Heart left ventricle (tissue), 16 donors: ENCODE measurements at places on chromosomes 12 and 14. TPM values are rescaled to one million over a fixed set of nuclear protein-coding genes. Genes with fewer than 3 reads are reported as not detected.

DNA sequence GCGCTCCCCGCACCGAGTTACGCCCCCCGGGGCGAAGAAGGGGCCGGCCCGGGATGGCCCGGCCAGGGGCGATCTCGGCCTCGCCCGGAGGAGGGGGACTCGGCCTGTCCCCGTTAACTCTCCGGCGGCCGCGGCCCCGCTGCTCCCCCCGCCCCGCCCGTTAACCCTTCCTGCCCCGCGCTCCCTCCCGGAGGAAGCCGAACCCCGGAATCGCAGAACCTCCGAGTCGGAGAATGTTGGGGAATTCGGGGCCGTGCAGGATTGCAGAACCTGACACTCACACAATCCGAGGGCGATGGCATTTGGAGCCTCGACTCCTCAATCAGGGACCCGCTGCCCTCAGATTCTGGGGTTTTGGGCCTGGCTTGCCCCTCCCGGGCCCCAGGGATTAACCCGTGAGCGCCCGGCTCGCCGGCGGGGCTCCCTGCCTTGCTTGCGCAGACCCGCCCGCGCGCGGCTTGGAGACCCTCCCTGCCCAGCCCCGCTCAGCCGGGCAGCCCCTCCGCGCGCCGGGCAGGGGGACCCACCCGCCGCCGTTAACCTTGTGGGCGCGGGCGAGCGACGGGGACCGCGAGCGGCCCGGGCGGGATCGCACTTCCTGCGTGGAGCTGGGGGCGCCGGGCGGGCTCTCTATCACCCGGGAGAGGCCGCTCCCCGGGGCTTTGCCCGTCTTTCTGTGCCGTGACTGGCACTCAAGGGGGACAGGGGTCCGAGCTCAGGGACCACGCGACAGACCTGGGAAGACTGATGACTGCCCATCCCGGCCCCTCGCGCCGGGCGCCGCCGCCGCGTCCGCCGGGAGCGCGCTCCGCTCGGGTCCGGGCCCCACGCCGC is 18.8 kb downstream of the BEGAIN start:
- no peak for DNase-seq
- H3K36me3 ChIP-seq: no peaks in the 10 kb centered on the region
- peak overlapping the region; percentile 53 for H3K4me3 ChIP-seq
- H3K4me1 ChIP-seq: peaks cover 15% of the 10 kb centered on the region
- no peak overlapping the region for H3K27ac ChIP-seq

Gene NDRG2
- 314 TPM for polyA plus RNA-seq

DNA sequence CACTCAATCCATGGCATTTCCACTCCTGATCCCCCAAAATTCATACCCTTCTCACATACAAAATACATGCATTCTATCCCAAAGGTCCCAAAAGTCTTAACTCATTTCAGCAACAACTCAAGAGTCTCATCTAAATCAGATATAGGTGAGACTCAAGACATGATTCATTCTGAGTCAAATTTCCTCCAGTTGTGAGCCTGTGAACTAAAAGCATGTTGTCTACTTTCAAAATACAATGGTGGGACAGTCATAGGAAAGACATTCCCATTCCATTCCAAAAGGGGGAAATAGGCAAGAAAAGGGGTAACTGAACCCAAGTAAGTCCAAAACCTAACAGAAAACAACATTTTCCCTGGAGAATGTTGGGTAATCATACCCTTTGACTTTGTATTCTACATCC is 103.3 kb downstream of the C12orf75 start:
- H3K27me3 ChIP-seq: no peaks in the 10 kb centered on the region
- H3K4me3 ChIP-seq: no peak overlapping the region
- no peak for DNase-seq
- H3K4me1 ChIP-seq: no peaks in the 10 kb centered on the region

GRCh38 chr12:69170293-69170692 is 69.1 kb upstream of the CPSF6 start:
- H3K4me3 ChIP-seq: no peak overlapping the region
- no peak overlapping the region for H3K27ac ChIP-seq
- H3K4me1 ChIP-seq: no peaks in the 10 kb centered on the region
- no peak for DNase-seq
- no peaks in the 10 kb centered on the region for H3K27me3 ChIP-seq

GRCh38 chr12:119044094-119044493 is 62.8 kb downstream of the SRRM4 start:
- no peaks in the 10 kb centered on the region for H3K27me3 ChIP-seq
- H3K27ac ChIP-seq: no peak overlapping the region
- no peaks in the 10 kb centered on the region for H3K4me1 ChIP-seq
- H3K4me3 ChIP-seq: no peak overlapping the region
- no peaks in the 10 kb centered on the region for H3K36me3 ChIP-seq

- no peaks in the 10 kb centered on the region for H3K36me3 ChIP-seq
- peaks cover 13% of the 10 kb centered on the region for H3K4me1 ChIP-seq
- H3K4me3 ChIP-seq: no peak overlapping the region
These were observed 82.4 kb downstream of the ITPK1 start for GRCh38 chr14:93033084-93033982.

GRCh38 chr12:52739963-52740362 is 36.6 kb upstream of the KRT77 start:
- peaks cover 14% of the 10 kb centered on the region for H3K27me3 ChIP-seq
- no peaks in the 10 kb centered on the region for H3K4me1 ChIP-seq
- H3K36me3 ChIP-seq: no peaks in the 10 kb centered on the region
- no peak for DNase-seq
- H3K4me3 ChIP-seq: no peak overlapping the region

- H3K4me1 ChIP-seq: peaks cover 14% of the 10 kb centered on the region
- H3K4me3 ChIP-seq: peak overlapping the region; percentile 5
- H3K27ac ChIP-seq: peak overlapping the region; percentile 56
- no peaks in the 10 kb centered on the region for H3K27me3 ChIP-seq
These were observed 17.8 kb upstream of the EMP1 start for GRCh38 chr12:13178568-13179210.

- no peak overlapping the region for H3K4me3 ChIP-seq
- H3K27ac ChIP-seq: no peak overlapping the region
- no peaks in the 10 kb centered on the region for H3K4me1 ChIP-seq
These were observed 386.7 kb upstream of the CCDC196 start for GRCh38 chr14:66099451-66099850.

- no peaks in the 10 kb centered on the region for H3K27me3 ChIP-seq
- no peaks in the 10 kb centered on the region for H3K36me3 ChIP-seq
- DNase-seq: no peak
- peaks cover 27% of the 10 kb centered on the region for H3K4me1 ChIP-seq
These were observed 436 bp downstream of the ASB2 start for GRCh38 chr14:93975791-93976476.

Gene CACNB3
- 4.4 TPM for polyA plus RNA-seq

- H3K27me3 ChIP-seq: peaks cover 10% of the 10 kb centered on the region
- H3K36me3 ChIP-seq: no peaks in the 10 kb centered on the region
- H3K4me3 ChIP-seq: peak overlapping the region; percentile 42
These were observed 673 bp downstream of the BEGAIN start for GRCh38 chr14:100586403-100587085.

DNA sequence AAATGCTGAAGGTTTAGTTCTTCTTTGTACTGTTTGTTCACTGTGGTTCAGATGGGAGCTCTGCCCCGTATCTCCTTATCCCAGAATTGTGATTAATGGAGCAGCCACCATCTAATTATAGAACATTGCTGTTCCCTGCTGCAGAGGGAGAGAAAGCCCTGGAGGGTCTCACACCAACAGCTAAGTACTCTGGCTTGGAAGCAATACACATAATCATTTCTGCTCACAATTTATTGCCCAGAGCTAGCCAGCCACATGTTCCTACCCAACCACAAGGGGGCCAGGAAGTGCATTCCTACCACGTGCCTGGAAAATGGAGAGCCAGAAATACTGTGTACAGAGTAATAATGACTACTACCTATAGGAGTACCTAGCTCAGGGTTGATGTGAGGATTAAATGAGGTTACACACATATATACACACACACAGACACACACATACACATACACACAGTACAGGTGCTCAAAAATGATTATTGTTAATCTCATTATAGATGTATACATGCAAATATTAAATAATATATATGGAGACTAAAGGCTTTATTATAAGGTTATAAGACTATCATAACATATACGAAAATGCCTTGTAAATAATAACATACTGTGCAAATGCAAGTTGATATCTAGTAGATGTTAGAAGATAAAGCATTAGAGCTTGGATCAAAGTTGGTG is 22.3 kb downstream of the MSRB3 start:
- no peak overlapping the region for H3K4me3 ChIP-seq
- H3K4me1 ChIP-seq: peaks cover 45% of the 10 kb centered on the region
- H3K27me3 ChIP-seq: no peaks in the 10 kb centered on the region
- H3K27ac ChIP-seq: peak overlapping the region; percentile 24
- DNase-seq: no peak
- no peaks in the 10 kb centered on the region for H3K36me3 ChIP-seq

Gene CLEC6A
- not detected for polyA plus RNA-seq

GRCh38 chr14:44620121-44621019 is 113.3 kb upstream of the FSCB start:
- no peaks in the 10 kb centered on the region for H3K27me3 ChIP-seq
- H3K4me3 ChIP-seq: no peak overlapping the region
- H3K4me1 ChIP-seq: no peaks in the 10 kb centered on the region
- H3K36me3 ChIP-seq: no peaks in the 10 kb centered on the region
- no peak for DNase-seq

- H3K27me3 ChIP-seq: no peaks in the 10 kb centered on the region
- peak within 1 kb of the TSS; percentile 53 for H3K27ac ChIP-seq
- H3K4me3 ChIP-seq: peak within 1 kb of the TSS; percentile 88
These were observed at the start of gene CLBA1 for GRCh38 chr14:104985675-104986486. CLBA1 (plus strand) TSS chr14:104985788; CDS start chr14:104986432, 644 bp downstream.

GRCh38 chr12:27711967-27712366 is 1.3 kb downstream of the MRPS35 start:
- peaks cover 22% of the 10 kb centered on the region for H3K4me1 ChIP-seq
- H3K36me3 ChIP-seq: peaks cover 20% of the 10 kb centered on the region
- DNase-seq: no peak
